ENCODE measurements at places on chromosomes 16 and 17.

- DNase-seq: peak; percentile 51
Measured at GRCh38 chr17:41835800-41836549, at the start of gene NT5C3B. Gene NT5C3B, minus strand, starts transcription at chr17:41836232. Its CDS starts 39 bp downstream, at chr17:41836193.

- peak; percentile 48 for DNase-seq
Measured at GRCh38 chr17:32936894-32937500, 9.0 kb downstream of the TMEM98 start.

DNA sequence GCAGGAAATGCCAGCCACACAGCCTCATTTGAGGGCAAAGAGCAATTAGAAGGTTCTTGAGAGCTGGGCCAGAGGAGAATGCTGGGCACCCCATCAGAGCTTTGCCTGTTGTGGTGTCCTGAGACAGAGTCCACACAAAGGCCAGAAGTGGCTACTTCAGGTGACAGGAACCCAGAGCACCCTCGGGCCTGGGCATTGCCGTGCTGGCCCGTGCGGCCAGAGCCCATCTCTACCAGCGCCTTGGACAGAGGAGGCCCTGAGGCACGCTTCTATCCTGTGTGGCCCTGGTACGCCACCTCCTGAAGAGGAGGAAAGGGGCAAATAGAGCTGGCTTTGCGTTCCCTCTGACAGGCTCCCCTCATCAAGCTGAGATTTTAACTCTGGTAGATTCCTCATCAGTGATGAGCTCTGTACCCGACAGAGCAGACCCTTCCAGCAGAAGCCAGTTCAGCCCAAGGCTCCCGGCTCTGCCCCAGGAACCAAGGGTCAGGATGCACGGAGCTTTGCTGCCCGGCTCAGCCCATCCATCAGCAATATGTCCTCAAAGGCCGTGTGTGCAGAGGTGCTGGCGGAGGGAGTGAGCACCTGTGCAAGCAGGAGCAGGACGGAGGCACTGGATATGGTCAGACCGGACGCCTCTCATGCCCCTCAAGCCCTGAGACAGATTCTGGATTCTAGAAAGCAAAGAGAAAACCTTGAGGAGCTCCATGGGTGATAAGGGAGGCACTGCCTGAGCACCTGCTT lies 3.4 kb upstream of the RASD1 start:
- DNase-seq: no peak

DNA sequence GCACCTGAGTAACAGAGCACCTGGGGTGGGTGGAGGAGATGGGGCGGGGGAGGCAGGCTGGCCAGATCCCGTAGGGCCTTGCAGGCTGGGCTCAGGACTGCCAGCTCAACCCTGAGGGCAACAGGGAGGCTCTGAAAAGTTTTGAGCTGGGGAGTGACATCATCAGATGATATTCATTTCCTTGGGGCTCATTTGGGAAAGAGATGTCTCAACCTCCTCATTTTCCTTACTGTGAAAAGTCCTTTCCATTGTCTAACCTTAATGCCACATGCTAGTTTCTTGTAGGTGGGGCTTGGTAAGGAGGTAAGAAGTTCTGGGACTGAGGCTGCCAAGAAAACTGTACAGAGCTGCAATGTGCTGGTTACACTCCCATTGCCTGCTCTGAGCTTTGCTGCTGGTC lies 3.7 kb downstream of the TNS4 start:
- no peak for DNase-seq

DNA sequence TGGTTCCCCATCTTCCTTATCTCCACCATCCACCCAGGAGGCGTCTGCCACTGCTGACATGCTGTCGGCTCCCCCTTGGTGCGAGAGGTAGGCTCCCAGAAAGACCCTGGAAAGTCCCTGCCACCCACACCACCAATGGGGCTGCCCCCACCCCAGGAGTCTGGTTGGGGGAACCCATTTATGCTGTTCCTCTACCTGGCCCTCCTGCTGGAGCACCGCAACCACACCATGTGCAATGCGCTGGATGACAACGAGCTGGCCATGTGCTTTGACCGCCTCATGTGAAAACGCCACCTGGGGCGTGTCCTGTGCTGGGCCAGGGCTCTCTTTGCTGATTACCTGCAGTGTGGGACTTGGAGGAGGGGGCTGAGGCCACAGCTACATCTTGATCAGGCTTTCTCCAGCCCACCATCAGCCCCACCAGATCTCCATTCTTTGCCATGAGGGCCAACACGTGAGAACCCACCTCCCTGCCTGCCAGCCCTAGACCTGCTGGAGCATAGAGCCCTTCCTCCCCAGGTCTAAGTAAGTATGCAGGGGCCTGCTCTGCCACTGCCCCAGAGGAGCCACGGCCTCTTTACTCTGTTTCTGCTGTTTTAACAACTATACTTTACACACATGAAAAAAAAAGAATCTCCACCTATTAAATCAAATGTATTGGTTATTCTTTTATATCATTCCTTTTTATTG lies 7.9 kb upstream of the ALDH3A1 start:
- DNase-seq: no peak

- DNase-seq: no peak
Measured at GRCh38 chr17:4724650-4725049, 6.6 kb upstream of the MED11 start.

GRCh38 chr17:50866950-50867362 lies 802 bp upstream of the TOB1 start:
- DNase-seq: peak; percentile 80

DNA sequence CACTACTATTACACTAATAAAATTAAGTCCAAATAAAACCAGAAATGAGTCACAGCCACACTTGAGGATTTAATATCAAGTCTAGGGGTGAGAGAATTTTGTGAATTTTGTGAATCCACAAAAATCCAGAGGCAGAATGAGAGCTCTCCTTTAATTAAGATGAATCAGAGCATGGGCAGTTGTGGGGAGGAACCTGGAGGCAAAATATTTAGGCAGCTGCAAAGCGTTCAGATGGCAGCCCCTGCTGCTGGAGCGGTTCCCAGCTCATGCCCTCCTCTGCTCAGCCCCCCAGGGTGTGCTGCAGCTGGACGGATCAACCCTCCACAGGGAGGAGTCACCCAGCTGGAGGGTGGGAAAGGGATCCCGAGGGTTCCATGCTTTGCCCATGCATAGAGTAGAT lies 43.4 kb upstream of the IRX6 start:
- no peak for DNase-seq

- DNase-seq: no peak
Measured at GRCh38 chr17:6927290-6928126, 68.3 kb upstream of the ALOX12 start.

DNA sequence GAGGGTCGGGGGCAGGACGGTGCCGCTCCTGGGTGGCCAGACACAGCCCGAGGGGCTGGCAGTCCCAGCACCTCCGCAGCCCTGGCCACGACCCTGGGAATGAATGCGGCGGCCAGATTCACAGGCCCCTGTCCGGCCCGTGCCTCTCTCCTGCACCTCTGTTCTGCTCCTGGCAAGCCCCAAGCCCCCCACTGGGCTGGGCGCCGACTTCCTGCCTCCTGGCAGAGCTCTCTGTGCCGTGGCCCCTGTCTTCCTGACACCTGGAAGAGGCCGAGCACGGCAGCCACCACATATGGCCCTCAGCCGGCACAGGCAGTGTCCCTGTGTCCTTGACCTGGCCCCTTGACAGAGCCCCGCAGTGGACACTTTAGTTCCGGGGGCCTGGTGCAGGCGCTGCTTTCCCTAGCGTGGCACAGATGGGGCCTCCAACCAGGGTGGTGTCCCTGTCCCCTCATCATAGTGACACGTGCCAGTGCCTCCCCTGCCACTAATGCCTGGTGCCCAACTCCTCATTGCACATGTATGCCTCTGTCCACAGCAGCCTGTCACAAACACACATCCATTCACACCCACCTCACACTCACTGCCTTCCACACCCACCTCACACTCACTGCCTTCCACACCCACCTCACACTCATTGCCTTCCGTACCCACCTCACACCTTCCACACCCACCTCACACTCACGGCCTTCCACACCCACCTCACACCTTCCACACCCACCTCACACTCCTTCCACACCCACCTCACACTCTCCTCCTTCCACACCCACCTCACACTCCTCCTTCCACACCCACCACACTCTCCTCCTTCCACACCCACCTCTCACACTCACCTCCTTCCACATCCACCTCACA lies 110.6 kb upstream of the PLCG2 start:
- DNase-seq: no peak

GRCh38 chr17:5241861-5242671 lies 7.4 kb upstream of the SCIMP start:
- DNase-seq: peak; percentile 74

DNA sequence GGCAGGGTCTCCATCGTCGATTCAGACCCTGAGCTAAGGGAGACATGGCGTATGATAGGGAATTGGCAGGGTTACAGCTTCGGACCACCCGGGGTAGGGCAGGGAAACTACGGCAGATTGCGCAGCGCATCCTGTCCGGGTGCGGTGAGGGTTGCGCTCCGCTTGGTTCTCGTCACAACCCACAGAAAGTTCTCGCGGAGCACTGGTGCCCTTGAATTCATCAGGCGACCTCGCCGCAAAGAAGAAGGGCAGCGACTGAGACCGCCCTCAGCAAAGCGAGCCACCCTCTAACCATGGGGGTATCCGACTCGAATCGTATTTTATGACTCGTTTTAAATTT lies 1.2 kb downstream of the HS3ST3B1 start:
- DNase-seq: peak; percentile 45

DNA sequence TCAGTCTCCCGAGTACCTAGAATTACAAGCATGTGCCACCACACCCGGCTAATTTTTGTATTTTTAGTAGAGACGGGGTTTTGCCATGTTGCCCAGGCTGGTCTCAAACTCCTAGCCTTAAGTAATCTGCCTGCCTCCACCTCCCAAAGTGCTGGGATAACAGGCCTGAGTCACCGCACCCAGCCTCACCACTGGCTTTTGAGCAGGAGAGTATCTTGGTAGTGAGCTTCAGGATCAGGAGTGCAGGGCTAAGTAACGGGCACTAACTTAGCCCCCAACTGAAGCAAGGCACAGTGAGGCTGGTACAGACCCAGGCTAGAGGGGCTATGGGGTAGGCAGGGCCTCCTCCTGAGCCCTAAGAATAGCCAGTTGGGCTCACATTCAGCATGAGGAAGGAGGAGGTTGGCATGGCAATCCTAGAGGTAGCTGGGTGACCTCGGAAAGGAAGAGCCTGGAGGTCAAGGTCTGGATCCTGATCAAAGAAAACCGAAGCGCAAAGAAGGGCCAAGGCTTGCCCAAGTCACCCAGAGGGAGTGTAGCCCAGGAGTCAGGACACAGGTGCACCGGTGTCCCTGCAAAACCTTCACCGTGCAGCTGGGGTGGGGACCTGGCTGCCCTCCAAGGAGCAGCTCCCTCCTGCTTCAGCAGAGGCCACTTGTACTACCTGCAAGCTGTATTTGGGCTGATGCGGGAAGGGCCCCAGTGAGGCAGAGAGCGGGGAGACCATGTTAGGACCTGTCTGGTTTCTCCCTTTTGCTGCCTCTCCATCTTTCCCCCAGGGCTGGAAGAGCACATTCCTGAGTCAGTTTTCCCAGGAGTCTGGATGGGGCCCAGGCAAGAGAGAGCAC lies 1.3 kb upstream of the ADGRG5 start:
- no peak for DNase-seq

GRCh38 chr16:71360378-71360777 lies 1.9 kb downstream of the CALB2 start:
- no peak for DNase-seq

DNA sequence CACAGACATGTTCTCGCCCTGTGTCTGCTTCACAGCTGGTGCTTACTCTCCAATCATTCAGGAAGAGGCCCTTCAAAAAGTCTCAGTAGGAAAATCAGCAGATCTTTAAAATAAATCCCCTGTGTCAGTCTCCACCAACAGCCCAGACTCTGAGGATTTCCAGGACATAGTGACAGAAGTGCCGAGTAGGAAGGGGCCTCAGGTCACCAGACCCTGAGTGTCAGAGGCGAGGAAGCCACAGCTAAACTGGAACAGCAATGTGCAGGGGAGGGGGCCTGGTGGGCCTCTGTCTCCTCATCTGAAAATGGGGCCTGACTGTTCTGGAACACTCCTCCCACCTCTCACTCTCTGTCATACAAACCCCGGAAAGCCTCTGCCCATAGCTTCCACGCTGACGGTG lies 6.3 kb downstream of the CACNG4 start:
- no peak for DNase-seq

DNA sequence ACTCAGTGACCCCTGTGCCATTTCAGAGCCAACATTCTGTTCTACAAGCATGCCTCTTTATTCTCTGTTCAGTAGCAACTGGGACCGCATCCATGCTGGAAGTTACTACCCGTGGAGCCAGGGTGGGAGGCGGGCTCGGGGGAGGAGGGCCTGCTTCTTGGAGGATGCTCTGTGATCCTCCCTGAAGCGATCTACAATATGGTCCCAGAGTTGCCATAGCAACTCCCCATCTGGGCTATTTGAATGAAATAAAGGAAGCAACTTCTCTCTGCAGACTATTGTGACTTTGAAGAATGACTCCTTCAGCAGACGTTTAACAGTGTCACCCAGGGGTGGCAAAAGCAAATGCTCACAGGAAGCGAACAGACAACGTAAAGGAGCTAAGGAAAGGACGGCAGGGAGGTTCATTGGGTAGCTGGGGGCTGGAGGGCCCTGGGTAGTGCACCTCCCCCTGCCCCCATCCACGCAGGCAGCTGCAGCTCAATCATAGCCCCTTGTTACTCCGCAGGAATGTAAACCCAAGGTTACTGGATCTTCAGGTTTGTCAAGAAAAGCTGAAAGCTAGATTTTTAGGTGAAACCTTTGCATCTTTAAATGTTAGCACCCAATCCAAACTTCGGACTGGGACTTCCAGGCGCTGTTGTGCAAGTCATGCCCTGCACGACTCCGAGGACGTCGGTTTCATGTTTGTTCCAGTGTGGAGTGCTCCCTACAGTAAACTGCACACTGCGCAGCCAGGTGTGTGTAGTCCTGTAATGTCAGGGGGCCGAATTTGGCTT lies 51.1 kb upstream of the MEAK7 start:
- peak; percentile 19 for DNase-seq

GRCh38 chr16:49581630-49582298 lies 208.2 kb downstream of the C16orf78 start:
- DNase-seq: no peak

GRCh38 chr16:64356267-64356666 lies 765.6 kb downstream of the CDH11 start:
- no peak for DNase-seq

GRCh38 chr16:23420011-23420410 lies 33.0 kb downstream of the COG7 start:
- DNase-seq: no peak

GRCh38 chr17:63419398-63419797 lies 26.7 kb downstream of the CYB561 start:
- DNase-seq: no peak

- no peak for DNase-seq
Measured at GRCh38 chr16:58730724-58731370, 3.3 kb downstream of the GOT2 start.

GRCh38 chr17:44878627-44879221 lies 20.5 kb downstream of the EFTUD2 start:
- no peak for DNase-seq

DNA sequence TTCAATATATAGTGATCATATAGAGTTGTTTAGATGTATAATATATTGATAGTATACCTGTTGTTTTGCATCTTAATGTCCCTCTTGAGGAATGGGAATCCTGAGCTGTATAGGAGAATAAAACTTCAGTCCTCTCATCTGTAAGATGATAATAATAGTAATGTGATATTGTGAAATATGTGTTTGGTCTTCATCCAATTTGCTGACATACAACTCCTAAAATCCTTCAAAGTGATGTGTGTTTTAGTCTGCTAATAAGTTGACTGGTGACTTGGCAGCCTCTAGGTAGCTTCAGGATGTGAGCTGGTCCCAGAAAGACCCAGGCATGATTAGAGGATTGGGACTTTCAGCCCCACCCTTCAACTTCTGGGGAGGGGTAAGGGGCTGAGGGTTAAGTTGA lies 22.8 kb upstream of the NFAT5 start:
- no peak for DNase-seq

GRCh38 chr16:49460786-49461470 lies 87.3 kb downstream of the C16orf78 start:
- DNase-seq: no peak
